Globus pallidus (tissue), 1 donor: ENCODE measurements at places on chromosomes 12 and 14.
A peak's percentile ranks its signal among the peaks of the same experiment; 100 is the strongest.

GRCh38 chr12:87182696-87183233 is 846.4 kb downstream of the C12orf50 start:
- DNase-seq, result no peak

DNA sequence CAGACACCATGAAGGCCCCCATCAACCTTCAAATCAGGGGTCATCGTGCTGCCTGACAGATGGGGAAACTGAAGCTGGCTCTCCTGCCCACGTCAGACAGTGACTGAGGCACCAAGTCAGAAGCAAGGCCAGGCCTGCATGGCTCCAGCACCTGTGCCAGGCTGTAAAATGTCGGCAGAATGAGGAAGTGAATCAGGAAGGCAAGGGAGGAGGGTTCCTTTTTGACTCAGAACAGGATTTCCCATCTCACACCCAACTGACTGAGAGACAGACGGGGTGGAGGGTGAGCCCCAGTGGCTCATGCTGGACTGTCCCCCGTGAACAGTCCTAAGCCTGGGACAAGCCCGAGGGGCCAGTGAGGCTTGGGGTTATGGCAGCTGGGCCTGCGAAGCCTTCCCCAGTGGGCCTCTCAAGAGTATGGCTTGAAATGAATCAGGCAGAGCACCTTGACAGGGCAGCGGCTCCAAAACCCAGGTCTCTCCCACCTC is 20.9 kb downstream of the SYNE3 start:
- DNase-seq, result no peak

- DNase-seq, result no peak
These were observed 669 bp upstream of the PKP2 start for GRCh38 chr12:32897281-32897610.

GRCh38 chr12:80188576-80188975 is 89.2 kb downstream of the OTOGL start:
- DNase-seq, result no peak

GRCh38 chr12:124115976-124116690 is 143.1 kb downstream of the ZNF664 start:
- DNase-seq, result no peak

DNA sequence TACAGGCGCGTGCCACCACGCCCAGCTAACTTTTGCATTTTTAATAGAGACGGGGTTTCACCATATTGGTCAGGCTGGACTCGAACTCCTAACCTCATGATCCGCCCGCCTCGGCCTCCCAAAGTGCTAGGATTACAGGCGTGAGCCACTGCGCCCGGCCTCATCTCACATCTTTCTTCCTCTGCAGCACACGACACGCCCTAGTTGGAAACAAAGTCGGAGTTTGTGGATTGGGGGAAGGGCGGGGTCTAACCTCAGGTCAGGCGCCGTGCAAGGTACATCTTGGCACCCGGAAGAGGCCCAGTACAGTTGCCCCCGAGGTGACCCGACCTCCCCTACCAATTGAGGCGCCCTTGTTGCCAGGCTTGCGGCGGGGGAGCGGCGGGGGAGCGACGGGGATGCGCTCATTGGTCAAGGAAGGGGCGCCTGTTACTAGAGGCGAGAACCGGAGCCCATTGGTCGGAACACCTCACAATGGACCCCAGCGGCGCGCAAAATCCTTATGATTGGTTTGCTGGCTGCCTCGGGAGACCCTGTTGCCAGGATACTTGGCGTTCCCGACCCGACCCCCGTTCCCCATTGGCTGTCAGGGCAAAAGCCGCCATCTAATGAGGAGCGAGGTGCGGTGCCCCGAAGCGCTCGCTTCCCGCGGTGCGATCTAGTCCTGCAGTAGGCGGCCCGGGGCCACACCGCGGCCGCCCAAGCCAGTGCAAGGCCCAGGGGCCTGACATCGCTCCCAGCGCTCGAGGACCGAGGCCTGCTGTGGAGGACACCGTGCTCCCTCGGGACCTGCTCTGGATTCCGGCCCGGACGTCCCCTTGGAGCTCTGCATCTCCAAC is at the start of gene REC8:
TSS of gene REC8 (plus strand) at position 659 of the 839 bp plus-strand sequence. CDS start 473 bp downstream, outside the sequence.
- DNase-seq, result peak; percentile 92

DNA sequence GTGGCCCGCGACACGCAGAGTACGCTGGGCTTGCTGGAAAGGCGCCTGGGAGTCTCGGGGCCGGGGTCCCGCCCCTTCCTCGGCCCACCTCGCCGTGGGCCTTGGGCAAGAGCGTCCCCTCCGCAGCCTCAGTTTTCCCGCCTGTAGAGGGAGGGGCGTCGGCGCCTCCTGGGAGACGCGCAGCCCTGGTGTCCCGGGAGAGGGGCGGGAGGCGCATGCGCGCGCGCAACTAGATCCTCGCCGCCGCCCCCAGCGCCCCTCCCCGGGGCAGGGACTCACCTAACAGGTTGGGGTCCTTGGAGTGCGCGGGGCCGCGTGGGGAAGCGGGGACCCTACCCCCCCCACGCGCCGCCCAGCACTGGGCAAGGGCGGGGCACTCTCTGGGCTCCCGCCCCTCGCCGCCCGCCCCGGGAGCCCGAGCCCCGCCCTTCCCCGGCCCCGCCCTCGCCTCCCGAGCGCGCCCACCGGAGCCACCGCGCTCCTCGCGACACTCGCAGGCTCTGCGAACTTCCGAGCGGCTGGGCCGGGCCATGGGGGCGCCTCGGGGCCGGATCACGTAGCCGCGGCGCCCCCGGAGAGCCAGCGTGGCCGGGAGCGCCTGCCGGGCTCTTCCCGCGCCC is at the start of gene KIF26A:
TSS of gene KIF26A (plus strand) at position 490 of the 620 bp plus-strand sequence. CDS start 136 bp downstream, outside the sequence.
- no peak for DNase-seq

DNA sequence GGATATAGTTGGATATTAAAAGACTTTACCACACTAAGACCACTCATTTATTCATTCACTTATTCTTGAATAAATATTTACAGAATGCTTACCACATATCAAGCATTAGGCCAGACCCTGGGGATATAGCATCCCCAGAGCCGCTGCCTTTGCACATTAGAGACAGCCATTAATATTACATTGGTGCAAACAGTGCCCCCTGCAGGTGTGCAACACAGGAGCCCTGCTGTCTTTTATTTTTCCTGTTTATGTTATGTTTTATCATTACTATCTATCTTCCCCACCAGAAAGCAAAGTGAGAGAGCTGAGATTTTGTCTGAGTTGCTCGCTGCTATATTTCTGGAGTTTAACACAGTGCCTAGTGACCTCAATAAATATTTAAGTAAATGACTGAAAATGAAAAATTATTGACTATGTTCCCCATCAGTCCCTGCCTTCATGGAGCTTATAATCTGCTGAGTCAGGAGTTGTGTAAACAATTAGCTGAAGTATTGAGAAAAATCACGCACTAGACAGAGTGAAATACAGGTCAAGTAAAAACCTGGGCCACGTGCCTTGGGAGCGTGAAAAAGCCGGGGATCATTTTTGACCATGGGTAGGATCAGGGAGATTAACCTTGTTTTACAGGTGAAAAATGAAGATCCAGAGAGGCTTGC is 301.6 kb downstream of the PCNX1 start:
- no peak for DNase-seq

DNA sequence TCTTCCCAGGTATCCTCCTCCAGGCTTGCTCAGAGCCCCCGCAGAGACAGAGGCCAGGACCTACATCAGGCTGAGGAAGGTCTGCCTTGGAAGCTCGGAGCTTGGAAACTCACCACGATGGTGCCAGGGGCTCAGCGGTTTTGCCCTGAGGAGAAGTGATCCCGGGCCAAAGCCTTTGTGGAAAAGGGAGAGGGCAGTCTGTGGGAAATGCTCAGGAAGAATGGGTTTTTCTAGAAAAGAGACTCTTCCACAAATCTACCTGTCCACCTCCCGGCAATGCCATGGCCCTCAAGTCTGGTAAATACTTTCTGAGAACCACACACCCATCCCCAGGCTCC is 8.0 kb downstream of the KRT2 start:
- DNase-seq, result no peak

DNA sequence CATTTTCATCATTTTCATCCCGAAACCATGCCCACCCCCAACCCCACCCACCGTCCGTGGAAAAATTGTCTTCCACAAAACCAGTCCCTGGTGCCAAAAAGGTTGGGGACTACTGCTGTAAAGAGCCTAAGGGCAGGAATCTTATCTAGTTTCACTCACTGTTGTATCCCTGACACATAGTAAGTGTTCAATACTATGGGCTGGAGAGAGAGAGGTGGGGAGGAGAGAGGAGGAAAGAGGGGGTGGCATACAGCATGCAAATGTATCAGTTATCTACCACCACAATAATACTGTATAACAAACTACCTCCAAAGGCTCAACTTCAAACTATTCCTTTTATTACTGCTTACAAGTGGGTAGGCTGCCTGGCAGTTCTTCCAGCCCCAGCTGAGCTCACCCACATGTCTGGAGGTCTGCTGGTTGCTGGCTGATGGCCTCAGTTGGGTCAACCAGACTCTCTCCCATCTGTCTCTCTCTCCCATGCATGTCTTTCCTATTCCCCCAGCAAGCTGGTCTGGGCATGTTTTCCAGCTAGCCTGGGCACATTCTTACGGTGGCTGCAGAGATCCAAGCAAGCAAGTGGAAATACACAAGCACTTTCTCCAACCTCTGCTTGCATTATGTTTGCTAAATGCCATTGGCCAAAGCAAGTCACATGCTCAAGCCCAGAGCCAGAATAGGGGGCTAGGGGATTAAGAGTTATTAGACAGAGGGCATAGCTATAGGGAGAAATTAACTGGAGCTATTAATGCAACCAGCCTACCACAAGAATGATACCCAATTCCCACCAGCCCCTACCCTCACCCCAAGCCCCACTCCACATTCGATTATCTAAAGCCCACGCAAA is 31.6 kb upstream of the FICD start:
- DNase-seq, result no peak

GRCh38 chr12:34398706-34399630 is 376.7 kb downstream of the ALG10 start:
- DNase-seq, result no peak

DNA sequence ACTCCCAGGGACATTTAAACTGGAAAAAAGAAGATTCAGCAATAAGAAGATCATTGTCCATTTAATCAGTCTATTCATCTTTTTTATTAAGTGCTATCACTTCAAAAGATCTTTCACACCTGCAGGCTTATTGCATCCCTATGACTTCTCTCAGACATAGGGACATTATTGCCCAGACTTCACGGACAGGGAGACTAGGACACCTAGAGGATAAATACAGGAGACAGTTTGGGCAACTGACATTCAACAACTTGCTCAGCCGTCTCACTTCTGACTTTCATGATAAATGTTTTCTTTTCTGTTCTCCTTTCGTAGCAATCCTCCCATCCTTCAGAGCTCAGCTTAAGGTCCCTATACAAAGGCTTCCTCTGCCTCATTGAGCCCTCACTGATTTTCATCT is 84.3 kb downstream of the TMEM30B start:
- DNase-seq, result no peak

DNA sequence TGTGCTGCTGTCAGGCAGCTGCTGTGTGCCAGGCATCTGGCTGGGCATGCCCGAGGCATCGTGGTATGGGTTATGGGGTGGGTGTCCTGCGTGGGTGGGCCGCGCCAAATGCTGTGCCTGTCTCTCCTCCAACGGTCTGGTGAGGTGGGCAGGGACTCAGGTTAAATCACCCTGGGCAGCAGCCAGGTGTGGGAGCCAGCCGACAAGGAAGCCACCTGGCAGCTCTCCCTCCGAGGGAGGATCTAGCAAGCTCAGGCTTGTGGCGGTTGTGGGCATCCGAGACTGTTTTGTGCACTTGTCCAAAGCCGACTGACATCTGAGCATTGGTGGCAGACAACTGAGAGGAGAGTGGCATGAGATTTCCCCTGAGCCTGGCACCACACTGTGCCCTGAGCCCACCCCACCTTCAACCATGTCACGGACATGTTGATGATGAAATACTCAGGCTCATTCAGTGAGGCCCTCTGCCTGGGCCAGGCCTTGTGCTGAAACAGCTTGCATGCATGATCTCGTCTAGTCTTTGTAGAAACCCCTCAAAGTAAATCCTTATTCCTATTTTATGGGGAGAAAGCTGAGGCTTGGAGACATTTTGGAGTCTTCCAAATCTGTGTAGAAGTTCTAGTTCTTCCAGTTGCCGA is 181.8 kb upstream of the MYL2 start:
- no peak for DNase-seq

DNA sequence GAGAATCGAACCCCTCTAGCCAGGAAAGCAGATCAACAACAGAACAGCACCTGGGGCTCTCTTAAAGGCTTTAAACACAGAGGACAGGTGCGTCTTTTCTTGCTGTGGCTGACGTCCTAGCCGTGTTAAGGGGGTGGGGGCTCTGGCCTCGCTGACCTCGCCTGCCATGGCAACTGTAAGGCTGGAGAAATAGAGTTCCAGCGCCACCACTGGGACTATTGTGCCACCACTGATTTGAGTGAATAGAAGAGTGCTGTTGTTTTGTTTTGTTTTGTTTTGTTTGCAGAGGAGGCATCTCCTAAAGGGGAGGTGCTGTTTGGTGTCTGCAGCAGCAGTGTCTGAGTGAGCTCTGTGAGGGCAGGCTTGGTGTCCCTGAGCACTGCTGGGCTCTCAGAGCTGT is 34.2 kb upstream of the PRMT8 start:
- peak; percentile 3 for DNase-seq

GRCh38 chr14:74507840-74508239 is 14.3 kb downstream of the ISCA2 start:
- DNase-seq, result no peak

DNA sequence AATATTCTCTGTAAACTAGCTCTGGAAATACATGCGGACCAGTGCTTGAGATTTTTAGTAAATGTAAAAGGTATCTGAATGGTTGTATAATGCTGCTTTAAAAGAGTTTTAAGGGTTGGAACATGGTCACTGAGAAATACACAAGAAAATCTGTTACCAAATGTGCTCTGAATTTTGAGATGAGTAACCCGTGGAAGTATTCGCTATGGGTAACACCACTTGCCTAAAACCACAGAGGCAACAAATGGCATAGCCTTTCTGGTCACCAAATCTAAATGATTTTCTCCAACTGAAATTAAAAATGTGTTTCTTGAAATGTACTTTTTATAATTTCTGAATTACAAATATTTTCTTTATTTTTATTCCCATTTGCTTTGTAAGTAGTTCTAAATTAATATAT is 745.7 kb downstream of the DIO2 start:
- no peak for DNase-seq

GRCh38 chr12:94941440-94941862 is 62.0 kb downstream of the NDUFA12 start:
- no peak for DNase-seq

- no peak for DNase-seq
These were observed 5.3 kb upstream of the PLEKHH1 start for GRCh38 chr14:67527756-67528155.

DNA sequence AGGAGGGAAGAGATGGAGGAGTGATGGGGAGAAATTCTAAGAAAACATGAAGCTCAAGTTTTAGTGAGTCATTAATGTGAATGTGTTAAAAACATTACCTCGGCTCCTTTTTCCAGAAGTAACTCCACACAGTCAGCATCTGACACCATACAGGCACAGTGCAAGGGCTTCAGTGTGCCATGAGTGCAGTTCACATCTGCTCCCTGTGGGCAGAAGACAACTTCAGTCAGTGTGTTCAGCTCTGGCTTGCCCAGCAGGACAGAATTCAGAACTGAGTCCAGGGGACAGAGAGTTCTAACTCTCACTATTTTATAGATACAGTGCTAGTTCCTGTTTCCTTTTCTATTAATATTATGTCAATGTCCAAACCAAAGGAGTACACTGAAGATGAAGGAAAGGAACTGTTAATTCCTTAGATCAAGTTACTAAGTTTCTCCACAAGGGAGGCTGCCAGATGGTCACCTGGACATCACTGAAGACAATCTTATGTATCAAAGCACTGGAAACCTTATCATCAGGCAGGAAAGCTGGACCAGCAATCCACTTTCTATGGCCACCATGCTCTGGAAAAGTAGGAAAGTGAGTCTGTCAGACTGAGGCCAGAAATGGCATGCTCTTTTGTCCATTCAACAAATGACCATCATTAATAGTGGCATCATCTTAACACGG is 6.1 kb downstream of the ASB8 start:
- DNase-seq, result no peak

- DNase-seq, result no peak
These were observed 117.7 kb downstream of the ZFP36L1 start for GRCh38 chr14:68675233-68675577.
